Left forelimb (tissue), 1 donor: ENCODE measurements at places on chromosomes 7 and 10.

DNA sequence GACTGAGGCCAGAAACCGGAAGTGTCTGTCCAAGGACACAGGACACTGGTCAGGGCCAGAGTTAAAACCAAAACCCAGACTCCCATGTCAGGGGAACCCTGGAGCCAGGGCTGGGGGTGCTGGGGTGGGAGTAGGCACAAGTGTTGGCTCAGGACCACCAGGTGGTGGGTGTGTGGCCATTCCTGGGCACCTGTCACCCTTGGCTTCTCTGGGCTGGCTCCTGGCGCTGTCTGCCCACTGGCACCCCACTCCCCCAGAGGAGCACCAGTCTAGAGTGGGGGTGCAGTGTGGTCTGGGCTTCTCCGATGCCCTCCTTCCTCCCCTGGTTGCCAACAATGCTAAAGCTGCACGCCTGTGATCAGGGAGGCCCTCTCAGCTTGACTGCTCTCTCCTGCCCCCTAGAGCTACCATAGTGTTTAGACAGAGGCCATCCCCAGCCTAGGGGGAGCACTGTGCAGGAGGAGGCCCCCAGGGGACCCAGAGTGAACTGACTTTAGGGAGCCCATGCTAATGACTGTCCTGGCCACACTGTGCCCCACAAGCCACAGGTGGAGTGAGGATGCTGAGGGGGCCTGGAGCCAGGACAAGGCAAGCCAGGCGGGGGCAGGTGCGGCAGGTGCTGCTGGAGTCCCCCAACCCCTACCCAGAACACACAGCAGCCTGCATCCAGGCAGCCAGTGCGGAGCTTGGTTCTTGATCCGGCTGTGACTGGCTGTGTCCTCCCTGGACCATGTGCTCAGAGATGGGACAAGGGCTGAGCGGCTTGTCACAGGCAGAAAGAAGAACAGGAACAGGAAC is 11.0 kb downstream of the RASGEF1A start:
- peak; percentile 52 for DNase-seq

- DNase-seq = no peak
Observed at GRCh38 chr7:136685501-136686173, 182.8 kb upstream of the CHRM2 start.

GRCh38 chr7:92506363-92506762 is 22.0 kb downstream of the PEX1 start:
- DNase-seq = no peak

DNA sequence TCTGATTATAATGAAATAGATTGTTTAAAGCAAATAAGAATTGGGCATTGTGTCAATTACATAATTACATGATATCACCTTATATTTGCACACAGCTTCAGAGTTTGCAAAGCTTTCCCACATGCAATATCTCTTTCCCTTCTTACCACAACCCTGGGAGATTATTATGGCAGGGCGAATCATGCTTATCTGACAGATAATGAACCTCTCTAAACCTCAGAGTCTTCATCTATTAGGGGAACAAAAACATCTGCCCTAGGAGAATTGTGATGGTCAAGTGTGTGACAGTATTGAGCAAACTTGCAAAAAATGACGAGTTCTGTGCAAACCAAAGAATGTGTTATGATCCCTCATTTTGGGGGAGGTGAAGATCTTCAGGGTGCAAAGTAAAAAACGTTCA is 90.0 kb downstream of the MYOF start:
- no peak for DNase-seq

DNA sequence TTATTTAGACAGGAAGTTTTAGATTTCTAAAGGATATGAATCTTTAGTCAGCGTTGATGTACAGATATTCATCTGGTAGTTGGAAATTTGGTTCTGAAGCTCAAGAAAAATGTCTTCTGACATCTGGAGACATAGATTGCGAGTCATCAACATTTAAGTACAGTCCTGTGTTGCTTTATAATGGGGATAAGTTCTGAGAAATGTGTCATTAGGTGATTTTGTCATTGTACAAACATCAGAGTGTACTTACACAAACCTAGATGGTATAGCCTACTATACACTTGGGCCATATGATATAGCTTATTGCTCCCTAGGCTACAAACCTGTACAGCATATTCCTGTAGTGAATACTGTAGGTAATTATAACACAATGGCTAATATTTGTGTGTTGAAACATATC is 49.6 kb upstream of the UBN2 start:
- DNase-seq = no peak

DNA sequence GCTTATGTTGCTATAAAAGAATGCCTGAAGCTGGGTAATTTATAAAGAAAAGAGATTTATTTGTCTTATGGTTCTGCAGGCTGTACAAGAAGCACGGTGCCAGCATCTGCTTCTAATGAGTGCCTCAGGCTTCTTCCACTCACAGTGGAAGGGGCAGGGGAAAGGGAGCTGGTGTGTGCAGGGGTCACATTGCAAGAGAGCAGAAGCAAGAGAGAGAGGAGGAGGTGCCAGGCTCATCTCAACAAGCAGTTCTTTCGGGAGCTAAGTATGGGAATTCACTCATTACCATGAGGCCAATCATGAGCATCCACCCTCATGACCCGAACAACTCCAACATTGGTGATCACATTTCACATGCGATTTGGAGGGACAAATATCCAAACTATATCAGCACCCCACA is 17.2 kb upstream of the SLK start:
- DNase-seq = no peak

DNA sequence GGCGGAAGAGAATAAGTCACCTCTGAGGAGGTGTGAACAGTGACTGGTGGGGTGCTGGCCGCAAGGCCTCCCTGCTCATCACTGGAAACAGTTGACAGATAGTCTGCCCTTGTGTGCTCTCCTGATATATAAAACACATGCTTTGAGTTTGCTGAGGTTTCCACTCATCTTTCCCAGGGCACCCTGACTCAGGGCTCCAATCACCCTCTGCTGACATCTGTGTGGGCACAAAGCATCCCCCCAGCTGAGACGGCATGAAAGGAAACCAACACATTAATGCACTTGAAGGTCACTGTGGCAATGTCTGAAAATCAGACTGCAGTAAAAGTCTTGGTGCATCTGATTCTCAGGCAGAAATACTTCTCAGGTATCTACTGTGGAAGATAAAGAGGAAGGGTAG is 49.8 kb downstream of the EPDR1 start:
- no peak for DNase-seq

DNA sequence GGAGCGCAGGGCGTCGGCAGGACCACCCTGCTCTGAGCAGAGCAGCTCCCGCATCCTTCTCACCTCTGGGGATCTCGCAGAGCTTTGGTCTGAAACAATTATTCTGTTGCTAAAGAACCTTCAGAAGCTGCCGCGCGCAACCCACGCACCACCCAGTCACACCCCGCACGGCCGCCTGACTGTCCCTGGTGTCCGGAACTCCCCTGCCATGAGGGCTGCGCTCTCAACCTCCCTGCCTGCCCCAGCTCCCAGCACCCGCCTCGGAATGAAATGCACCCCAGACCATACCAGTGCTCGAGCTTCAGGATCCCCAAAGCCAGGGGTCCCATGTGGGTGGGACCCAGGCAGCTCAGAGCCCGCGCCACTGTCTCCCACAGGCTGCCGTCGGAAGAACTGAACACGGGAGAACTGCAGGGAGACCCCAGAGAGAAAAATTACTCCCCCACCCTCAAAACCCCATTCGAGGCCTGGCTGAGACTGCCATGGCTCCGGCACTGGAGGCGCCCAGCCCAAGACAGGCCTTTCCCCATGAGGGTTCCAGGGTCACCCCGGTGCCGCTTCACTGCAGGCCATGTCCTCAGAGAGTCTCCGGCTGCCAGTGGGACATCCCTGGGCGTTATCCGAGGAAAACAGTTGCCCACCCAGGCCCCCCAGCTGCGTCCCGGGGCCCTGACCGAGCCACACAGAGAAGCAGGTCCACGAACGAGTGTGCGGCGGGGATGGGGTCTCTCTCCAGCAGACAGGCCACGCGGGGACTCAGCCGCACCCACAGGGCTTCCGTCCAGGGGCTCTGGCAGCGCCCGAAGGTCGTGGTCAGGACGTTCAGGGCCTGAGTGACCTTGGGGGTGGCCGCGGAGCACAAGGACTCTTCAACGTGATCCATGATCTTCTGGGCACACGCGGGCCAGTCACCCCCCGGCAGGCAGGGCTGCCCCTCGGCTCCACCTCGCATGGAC is 12.1 kb downstream of the BRAT1 start:
- DNase-seq = no peak

DNA sequence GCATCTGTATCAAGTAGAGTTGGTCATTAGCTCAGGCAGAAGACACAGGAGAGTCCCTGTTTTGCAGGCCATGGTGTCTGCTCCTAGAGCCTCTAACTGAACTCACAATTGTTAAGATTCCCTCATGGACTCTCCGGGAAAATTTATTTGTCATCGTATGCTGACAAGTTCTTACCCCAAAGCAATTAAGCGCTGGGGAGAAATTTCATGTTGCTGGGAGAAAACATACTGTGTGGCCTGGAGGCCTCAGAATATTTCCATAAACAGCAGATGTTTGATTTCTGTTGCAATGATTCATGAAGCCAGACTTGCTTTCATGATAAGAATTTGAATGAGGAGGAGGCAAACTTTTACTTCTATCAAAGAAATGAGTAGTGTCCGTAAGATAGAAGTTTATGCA is 583.2 kb downstream of the GATA3 start:
- no peak for DNase-seq

- no peak for DNase-seq
Observed at GRCh38 chr7:1509226-1509625, 5.0 kb upstream of the INTS1 start.

- no peak for DNase-seq
Observed at GRCh38 chr7:108613147-108613948, 43.7 kb downstream of the DNAJB9 start.

- no peak for DNase-seq
Observed at GRCh38 chr7:44587843-44588711, 6.0 kb upstream of the TMED4 start.

DNA sequence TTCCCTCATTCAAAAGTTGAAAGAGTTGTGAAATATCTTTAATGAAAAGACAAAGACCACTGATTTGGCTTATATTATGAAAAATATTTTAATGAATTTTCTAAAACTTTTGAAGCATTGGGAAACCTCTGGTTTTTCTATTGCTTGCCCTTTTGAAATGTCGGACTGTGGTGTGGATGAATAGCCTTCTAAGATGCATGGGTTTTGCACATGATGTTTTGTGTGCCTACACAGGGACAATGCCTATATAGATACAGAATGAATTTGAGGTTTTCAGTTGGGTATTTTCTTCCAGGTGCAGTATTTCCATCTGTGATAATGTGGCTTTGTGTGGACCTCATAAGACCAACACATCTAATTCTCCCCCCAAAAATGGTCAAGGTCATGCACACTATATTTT is 1437.9 kb downstream of the REEP3 start:
- DNase-seq = no peak

DNA sequence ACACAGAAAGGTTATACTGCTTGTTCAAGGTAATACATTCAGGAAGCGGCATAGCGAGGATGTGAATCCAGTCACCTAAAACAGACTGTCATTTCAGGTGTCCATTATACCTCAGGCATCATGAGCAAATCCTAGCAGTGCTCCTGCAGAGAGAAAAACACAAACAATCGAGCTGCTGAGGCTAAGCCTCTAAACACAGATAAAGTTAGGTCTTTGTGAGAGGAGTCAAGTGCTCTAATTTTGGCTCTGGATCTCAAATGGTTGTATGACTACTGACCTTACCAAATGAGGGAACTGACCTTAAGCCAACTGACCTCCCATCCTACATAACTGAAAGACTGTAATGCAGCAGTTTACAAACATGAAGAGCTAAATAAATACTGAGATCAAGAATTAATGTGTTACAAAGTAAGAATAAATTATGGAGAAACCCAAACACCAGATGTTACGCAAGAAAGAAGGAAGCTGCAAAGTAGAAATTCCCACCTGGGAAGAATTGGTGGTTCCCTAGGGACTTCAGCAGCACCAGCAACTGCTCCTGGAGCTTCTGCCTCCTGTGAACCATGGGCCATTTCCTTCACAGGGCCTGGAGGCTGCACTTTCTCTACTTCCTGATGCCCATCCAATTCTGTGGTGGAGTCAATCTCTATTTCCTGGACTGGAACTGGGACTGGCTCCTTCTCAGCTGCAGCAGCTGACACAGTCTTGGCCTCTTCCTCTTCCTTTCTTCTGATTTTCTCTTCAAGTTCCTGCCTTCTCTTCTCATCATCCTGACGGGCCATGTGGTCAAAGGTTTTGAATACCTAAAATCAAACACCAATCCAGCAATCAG is 5.8 kb downstream of the NUDCD3 start:
- DNase-seq = no peak

DNA sequence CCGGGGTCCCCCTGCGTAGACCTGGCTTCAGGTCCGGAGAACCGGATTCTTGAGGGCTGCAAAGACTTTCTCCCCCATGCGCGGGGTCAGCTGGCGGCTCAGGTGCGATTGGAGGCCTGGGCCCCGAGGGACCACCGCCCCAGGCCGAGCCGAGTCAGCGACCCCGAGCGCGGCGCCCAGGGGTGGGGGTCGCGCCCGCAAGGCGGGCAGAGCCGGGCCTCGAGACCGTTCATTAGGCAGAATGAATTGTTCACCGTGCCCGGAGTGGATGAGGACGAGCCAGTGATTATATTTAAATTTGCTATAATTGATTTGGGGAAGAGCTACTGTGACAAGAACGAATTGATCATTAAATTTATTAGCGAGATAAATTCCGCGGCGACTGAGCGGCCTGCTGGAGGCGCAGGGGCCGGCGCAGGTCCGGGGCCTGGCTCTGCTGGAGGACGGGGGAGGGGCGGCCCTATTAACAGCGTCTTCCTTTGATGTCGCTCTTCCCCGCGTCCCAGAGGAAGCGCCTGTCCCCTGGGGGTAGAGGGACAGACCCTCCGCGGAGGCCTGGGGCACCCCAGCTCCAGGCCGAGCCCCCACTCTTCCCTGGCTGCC is 7.5 kb downstream of the MNX1 start:
- no peak for DNase-seq

DNA sequence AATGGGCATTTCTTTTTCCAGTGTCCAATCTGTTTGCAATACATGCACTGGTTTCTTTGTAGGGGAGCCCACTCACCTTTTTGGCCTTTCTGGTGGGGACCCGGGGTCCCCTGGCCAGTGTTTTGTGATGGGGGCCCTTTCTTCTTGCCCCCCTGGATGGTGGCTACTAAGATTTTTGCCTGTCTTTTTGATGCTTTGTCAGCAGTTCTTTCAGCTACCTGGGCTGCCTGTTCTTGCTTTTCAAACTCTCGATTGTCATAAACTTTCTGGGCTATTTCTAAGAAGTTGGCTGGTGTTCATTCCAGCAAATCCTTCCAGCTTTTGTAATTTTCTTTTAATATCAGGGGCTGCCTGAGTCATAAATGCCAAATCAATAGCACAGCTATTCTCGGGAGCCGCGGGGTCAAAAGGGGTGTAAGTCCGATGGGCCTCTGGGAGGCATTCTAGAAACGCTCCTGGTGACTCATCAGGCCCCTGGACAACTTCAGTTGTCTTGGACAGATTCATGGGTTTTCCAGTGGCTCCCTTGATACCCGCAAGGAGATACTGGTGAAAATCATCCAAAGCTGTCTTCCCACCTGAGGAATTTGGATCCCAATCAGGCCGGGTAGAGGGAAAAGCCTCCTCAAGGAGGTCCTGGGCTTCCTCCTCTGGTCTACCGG is 79.0 kb downstream of the PRR15 start:
- no peak for DNase-seq

GRCh38 chr7:5284304-5285281 is 1.9 kb downstream of the SLC29A4 start:
- no peak for DNase-seq
